ENCODE measurements at places on chromosomes 6 and 20.

GRCh38 chr6:147618927-147619326 is 110.4 kb downstream of the SAMD5 start:
- no peak for DNase-seq

DNA sequence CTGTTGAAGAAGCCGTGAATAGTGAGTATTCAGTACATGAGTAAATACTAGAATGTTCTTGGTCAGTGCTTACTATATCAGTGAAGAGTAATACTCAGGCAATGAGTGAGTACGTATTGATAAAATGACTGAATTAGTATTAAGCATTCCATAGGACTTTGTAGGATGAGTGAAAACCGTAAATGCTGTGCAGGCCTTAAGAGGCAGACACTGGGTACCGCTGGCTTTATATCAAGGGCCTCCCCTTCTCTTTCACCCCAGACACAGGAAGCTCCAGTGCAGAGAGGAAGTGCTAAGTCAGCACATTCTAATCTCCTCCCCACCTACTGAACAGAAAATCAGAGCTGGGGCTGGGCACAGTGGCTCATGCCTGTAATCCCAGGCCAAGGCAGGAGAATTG is 24.2 kb downstream of the POFUT1 start:
- DNase-seq, result peak; percentile 53

DNA sequence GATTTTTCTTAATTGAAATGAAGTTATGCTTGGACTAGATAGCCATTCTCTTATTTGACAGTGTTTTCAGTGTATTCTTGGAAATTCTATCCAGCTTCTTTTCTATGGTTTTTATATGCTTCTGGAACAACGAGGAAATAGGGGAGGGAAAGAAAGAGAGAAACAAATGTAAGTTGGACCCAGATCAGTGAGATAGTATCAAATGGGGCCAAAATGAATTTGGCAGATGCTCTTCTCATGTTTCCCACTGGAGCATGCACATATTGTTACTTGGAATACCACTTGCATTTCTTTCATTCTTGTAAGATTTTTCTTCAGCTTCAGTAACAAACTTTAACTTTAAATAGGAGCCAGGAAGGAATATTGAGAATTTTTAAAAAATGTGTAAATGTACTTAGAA is 312.3 kb downstream of the PRL start:
- DNase-seq, result peak; percentile 43

DNA sequence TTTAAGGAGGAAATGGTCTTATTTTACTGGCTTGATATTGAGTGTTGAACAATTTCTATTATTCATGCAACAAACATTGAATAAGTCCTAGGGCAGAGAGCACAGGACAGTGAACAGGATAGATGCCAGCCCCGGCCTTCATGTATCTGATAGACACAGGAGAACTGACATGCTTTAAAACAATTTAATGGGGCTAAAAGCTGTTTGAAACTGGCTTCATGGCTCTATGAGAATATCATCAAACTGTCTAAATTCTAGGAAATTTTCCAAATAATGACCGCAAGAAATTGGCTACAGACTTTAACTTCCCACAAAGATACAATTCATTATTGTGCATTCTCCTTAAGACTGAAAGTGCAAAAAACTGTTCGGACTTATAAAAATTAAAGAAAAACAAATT is 69.0 kb downstream of the ID4 start:
- no peak for DNase-seq

DNA sequence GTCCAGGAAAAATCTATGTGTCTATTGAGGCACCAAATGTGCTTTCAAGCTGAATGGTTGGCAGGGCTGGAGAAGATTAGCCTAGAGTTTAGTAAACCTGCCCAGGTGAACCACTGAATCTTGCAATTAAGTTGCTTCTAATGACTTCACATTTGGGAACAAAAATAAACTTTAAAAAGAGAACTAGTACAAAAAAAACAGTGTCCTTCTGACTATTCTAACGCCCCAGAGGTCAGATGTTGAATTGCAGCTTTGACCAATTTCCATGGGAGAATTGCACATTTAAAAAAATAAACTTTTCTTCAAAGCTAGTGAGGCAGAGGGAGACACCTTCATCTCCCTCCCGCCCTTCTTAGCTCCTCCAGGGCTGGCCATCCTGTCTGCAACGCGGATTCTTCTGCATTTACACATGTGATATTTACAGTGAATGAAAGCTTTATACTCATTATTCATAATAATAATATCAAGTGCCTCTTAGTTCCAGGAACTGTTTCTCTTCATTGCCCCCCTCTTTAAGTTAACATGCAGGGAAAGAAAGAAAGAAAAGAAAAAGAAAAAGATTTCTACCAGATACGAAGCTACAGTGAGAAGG is 270.2 kb downstream of the SMOC2 start:
- no peak for DNase-seq

GRCh38 chr20:50717974-50718761 is 13.2 kb upstream of the PARD6B start:
- no peak for DNase-seq

- DNase-seq, result peak; percentile 87
Observed at GRCh38 chr6:52995913-52996645, 995 bp upstream of the GSTA4 start.

DNA sequence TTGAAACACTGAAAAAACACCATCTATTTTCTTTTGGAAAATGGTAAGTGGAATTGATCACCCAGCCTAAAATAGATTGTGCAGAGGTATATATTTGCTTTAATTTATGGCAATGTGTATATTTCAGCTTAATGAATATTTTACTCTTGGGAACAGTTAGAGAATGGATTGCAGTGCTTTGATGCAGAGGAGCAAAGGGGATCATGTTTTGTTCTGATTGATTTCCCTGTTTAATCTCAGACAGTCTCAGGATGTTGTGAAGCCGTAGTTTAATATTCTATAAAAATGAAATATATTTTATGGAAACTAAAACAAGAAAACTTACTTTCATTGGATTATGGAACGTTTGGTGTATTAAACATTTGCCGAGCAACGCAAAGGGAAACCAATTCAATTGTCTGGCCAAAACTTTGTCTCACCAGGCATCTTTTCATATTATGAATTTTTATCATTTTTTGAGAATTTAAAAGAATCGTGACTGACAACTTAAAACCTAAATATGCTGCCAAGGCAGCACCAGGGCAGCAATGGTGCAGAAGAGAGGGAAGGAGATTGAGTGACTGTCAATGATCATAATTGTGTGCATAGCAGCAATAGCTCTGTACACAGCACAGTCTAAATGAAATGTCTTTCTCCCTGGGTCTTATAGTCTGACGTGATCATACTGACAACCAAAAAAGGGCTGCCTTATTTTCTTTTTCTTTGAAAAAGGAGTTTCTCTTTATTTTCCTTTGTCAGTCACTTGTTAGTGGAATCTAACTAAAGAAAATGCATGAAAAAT is 105.5 kb upstream of the EPHA7 start:
- DNase-seq, result no peak

DNA sequence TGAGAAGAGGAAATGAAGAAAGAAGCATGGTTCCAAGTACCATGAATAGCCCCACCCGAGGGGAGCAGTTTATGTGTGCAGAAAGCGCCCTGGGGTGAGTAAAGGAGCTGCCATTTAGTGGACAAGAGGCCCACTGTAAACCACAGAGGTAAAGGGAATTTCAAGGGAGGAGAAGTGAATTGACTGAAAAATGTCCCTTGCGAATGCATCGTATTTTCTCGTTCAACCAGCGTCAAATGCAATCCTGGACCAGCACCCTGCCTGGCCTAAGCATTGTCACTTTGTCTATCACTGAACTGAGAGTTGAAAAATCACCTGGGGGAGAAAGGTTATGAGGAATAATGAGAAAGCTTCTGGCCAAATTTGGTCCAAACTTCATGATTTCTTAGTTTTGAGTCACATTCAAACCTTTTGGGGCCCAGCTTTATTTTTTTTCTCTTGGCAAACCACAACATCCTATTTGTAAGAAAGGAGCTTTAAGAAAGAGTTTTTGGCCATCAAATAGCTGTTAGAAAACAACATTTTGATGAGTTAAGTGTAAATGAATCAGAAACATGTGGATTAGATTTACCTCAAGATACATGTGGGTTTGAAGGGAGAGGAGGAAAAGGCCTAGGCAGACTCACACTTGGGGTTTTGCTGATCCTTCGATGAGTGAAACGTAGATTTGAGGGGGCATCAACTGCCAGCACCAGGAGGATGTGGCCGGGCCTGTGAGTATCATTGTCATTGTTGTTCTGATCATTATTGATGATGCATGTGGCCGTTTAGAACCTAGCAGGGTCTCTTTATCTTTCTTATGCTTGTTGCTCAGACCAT is 214.0 kb downstream of the CLIC5 start:
- peak; percentile 78 for DNase-seq

DNA sequence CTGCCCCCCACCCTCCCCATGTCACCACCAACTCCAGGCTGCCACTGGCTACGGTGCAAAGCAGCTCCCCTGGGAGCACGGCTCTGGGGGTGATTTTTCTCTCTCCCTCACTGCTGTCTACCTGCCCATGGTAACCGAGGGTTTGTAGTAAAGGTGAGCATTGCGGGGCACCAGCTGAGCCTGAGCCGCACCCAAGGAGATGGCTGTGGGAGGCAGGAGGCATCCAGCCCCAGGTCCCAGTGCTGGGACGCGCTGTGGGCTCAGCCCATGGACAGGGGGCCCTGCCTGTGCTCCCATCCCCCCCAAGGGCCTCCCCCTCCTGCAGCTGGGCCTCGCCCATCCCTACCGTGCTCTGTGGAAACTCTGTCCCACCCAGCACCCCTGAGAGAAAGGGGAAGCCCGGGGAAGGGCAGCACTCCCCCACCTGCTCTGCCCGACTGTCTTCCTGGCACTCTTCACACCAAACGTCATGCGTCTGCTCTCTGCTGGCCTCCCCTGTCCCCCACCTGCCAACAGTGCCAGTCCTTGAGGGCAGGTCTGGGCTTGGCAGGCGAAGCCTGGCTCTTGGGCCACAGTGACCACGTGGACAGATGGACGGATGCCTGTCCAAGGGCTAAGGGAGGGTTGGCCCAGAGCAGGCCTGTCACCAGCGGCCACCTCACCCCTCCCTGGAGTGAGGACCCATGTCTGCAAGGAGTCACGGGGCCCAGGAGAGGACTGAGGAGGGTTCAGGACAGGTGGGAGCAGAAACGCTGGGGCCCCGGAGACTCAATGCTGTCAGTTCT is 3.8 kb upstream of the CHRNA4 start:
- DNase-seq, result no peak

- DNase-seq, result peak; percentile 42
Observed at GRCh38 chr6:42436825-42437224, 14.9 kb downstream of the TRERF1 start.

DNA sequence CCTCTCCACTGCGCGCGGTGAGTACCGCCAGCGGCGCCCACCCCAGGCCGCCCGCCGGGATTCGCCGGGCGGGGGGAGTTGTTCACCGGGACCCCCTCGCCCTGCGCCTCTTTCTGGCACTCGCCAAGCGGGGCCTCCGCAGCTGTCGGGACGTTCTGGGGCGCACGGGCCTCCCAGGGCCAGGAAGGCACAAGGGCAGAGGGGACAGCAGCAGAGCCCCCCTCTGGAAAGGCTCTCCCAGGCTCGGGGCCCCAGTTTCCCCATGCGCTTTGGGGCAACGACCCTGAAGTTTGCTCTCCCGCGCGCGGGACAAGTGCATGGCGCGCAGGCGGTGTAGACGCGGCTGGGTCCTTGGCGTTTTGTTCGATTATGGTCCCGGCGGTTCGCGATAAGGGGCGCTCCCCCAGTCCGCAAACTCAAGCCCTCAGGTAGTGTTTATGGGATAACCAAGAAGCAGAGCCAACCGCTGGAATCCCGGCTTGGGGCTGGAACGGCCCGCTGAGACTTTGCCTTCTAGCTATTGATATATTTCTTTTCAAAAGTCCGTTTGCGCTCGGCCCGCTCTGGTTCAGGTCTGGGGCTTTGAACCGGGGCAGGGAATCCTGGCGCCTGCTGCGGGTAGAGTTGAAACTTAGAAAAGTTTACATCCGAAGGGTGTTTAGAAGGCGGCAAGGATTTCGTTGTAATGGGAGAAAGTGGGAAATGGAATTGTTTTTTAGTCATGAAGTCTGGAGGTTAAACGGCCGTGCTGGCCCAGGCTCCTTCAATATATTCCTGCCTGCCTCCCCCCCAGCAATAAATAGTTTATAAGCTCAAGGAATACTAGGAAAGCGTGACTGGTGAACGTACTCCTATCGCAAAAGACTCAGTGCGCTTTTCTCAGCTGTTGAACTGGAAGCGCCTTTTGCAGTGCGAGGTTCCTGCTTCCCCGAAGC is 595 bp downstream of the EYA2 start:
- peak; percentile 24 for DNase-seq

GRCh38 chr6:108557494-108558371 is 3.0 kb upstream of the FOXO3 start:
- DNase-seq, result peak; percentile 74

DNA sequence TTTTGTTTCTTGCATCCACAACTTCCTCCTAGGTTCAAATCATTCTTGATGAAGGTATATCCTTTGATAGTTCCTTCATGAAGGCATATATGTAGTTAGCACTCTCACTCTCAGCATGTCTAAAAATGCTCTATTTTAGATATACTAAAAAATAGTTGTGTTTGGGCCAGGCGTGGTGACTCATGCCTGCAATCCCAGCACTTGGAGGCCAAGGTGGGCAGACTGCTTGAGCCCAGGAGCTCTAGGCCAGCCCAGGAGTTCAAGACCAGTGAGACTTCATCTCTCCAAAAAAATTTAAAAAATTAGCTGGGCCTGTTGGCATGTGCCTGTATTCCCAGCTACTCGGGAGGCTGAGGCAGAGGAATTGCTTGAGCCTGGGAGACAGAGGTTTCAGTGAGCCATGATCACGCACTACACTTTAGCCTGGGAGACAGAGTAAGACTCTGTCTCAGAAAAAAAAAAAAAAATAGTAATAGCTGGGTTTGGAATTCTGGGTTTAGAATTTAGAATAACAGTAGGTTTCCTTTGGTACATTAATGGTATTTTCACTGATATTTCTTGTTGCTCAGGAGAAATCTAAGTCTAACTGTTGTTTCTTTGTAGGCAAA is 7.0 kb downstream of the SERAC1 start:
- peak; percentile 67 for DNase-seq

DNA sequence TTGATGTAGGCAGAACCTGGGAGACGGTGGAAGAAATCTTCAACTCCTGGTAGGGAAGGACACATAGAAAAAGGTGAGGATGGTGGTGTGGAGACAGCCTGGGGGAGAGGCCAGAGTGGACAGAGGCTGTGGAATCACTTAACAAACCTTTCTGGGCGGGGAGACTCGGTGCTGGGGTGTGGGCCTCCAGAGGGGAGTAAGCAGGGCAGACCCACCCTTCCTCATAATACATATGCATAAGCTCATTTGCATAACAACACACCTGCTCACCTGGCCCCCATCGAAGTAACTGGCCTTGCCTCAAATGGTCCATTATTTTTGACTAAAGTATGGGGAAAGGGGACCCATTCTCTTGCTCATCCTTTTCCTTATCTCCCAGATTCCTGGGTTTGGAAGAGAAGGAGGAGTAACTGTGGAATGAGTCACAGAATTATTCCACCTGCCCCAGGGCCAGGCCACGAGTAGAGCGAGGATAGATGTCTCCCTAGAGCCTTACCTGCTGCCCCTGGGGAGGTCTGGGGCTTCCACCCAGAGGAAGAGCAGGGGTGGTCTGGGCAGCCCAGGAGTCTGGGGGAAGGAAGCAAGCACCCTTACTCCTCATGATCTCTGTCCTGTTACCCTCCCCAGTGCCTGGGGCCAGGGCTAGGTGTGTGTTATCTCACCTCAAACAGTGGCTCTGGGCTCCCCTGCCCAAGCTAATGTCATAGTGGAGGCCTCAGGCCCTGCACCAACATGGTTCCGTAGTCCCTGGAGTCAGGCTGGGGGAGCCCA is 10.7 kb upstream of the VEGFA start:
- DNase-seq, result no peak

Data from fibroblast of skin of right biceps (primary cell).